ENCODE measurements at places on chromosomes 7 and 10. TPM values are rescaled to one million over a fixed set of nuclear protein-coding genes. Genes with fewer than 3 reads are reported as not detected.

- no peak for DNase-seq
Observed at GRCh38 chr10:48684463-48684791, 246 bp upstream of the WDFY4 start.

DNA sequence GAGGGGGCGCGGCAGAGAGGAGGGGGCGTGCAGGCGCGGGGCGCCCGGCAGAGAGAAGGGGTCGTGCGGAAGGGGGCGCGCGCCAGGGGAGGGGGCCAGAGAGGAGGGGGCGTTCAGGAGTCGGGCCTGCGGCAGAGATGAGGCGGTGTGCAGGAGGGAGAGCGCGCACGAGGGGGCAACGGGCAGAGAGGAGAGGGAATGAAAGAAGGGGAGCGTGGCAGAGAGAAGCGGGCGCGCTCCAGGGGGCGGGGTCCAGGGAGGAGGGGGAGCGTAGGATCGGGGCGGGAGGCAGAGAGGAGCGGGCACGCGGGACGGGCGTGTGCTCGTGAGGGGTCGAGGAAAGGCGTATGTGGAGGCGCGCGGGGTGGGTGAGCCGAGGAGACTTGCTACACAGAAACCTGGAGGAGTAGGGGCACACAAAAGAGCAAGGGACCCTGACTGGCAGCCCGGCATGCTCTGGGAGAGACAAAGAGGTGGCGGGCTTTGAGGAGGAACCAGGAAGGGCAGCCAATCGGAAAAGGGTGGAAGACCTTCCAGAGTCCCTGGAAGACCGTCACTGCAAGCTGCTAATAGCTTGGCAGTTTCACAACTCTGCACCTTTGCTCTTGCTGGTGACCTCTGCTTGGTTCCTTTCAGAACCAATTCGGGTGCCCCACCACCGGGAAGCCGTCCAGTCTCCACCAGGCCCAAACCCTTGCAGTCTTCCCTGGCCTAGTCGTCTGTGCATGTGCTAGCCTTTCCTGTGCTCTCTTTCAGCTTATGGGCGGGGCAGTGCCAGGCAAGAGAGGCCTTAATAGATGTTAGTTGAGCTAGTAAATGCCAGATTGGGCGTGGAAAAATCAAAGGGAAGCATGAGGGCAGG is 639 bp downstream of the DYDC2 start:
- DNase-seq: peak; percentile 8

DNA sequence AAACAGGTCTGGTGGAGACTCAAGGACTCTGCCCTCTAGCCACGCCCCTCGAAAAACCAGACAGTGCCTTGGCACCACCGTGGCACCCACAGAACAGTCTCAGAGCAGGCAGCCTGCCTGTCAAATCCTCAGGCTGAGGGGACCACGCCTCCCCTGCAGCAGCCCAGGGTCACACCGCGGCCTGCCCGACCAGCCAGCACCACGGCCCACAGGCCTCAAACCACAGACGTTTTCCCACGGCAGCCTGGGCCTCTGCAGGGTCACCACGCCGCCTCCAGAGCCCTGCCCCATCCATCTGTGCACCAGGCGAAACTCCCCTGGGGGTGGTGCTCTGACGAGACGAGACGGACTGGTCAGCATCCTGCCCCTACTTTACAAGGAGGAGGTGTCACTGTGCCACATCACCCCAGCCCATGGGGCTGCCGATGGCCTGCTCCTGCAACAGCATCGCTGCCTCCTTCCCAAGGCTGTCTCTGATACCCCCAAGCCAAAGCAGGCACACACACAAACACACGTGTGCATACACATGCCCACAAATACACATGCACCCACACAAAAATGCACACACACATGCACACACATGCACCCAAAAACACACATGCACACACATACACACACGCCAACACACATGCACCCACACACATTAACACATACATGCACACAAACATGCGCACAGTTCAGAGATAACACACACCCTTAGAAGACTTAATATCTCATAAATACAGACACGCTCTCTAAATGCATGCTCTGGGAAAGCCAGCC is 24.6 kb downstream of the PAPOLB start:
- DNase-seq: no peak

DNA sequence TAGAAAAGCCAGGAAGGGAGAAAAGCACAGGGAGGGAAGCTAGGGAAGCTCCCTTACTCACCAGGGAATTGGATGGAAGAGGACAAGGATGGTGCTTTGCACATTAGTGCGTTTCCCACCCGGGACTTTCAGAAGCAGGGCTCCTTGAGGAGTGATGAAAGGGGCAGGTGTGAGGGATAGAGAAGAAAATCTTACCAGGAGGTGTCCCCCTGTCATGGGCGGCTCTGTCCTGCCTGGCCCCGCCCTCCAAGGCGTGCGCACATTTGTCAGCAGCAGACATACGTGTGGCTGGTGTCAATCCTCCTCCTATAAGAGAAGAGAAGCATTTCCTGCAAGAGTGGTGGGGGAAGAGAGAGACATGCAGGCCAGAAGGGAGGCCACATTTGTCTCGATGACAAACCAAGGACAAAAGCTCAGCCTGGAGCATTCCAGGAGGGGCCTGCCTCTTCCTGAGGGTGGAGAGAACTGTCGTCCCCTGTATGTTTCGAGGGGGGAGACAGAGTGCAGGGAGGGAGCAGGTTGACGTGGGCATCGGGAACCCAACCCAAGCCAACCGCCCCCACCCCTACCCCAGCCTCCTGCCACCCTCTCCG is 47.4 kb upstream of the COMTD1 start:
- no peak for DNase-seq

Gene SEMA4G
- 0.83 TPM for total RNA-seq

Measured in mammary epithelial cell (primary cell).